Hematopoietic multipotent progenitor cell treated with erythropoietin and hydrocortisone succinate and interleukin-3 and kit ligand, for 4 days (in vitro differentiated cells): ENCODE measurements at places on chromosomes 16 and 17.

DNA sequence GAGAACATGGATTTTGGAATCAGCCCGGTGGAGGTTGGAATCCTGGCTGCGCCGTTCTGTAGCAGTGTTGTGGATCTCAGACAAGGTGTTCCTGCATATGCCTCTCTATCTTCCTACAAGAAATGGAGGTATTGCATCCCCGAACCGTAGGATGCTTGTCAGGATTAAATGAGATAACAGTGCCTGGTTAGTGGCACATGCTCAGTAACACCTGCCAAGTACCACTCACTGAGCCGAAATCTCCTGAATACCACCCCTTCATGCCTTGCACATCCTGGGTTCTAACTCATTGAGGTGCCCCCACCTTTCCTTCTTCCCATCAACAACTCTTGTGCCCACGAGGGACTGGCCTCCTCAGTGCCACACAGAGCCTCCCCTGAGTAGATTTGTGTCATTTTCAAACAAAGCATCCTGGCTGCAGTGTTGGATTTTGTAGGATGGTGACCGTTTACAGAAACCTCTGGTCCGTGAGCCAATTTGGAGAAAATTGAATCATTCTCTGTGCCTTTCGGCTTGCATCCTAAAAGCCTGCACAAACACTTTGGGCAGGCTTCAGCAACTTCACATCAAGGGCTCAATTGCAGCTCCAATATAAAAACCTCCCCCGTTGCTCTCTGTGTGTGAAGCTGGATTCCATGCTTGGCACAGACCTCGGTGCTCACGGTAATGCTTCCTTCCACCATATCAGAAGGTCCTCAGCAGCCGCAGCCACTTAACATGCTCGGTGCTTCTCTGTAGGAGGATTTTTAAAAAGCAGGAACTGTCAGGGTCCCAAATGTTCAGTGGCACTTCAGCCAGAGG, 84.2 kb downstream of the WWOX start:
- no peak for DNase-seq

DNA sequence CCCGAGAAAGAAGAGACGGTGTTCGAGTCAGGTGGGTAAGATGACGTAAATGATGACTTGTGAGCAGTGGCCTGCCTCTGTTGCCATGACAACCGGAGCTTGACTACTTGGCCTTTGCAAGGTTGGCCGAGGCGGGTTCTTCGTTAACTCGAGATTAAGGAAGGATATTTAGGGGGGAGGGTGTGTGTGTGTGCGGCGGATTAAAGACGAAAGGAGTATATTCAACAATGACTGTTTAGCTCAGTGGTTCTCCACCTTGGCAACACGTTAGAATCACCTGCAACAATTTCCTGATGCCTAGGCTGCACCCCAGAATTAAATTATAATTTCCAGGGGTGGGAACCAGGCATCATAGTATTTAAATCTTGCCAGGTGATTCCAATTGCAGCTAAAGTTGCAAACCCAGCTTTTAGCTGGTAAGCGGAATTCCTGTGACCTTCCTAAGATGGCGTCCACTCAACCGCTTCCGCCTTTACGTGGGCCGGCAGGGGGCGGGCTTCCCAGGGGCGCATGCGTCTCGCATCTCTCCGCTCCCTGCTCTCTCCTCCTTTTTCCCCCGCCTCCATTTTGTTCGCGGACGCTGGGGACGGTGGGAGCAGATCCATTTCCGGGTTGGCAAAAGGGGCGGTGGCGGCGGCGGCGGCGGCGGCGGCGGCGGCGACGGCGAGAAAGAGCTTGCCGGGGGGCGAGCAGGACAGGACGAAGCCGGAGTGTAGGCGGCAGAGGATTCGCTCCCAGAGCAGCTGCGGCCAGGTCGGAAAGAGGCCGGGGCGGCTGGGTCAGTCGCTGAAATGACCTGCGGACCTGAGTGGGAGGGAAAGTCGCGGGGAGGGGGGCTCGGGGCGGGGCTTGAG, at the start of gene WIPF2:
Gene WIPF2, plus strand, starts transcription at position 565 of the 854 bp plus-strand sequence. CDS start 37,156 bp downstream, outside the sequence.
- peak; percentile 99 for DNase-seq

GRCh38 chr17:66171692-66172091, 20.2 kb downstream of the CEP112 start:
- DNase-seq, result no peak

- no peak for DNase-seq
Observed at GRCh38 chr17:38600906-38601305, 4.8 kb downstream of the SRCIN1 start.

GRCh38 chr16:88968589-88969280, 8.3 kb downstream of the CBFA2T3 start:
- no peak for DNase-seq

- peak; percentile 55 for DNase-seq
Observed at GRCh38 chr16:30368122-30368791, 2.0 kb downstream of the TBC1D10B start.
